ENCODE measurements at places on chromosomes 3 and 15. TPM values are rescaled to one million over a fixed set of nuclear protein-coding genes. Genes with fewer than 3 reads are reported as not detected.

ZBTB11 gene
- total RNA-seq: 15.7 TPM

- DNase-seq: no peak
Observed at GRCh38 chr3:69409831-69410230, 23.9 kb upstream of the FRMD4B start.

DNA sequence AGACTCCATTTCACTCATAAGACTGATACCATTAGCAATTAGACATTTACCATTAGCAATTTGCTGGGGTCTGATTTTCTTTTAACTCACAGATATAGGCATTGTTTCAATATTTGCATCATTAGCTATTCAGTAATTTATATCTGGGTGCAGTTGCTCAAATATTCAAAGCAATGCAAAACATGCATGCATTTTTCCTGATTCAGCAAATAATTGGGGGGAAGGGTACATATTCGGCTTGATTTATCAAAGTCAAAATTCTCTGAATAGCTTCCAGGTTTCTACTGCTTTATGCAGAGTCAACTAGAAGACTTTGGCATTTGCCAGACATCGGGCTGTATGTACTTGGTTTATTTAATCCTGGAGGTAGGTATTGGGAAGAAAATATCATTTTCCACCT, 315.6 kb upstream of the NR2F2 start:
- no peak for DNase-seq

DNA sequence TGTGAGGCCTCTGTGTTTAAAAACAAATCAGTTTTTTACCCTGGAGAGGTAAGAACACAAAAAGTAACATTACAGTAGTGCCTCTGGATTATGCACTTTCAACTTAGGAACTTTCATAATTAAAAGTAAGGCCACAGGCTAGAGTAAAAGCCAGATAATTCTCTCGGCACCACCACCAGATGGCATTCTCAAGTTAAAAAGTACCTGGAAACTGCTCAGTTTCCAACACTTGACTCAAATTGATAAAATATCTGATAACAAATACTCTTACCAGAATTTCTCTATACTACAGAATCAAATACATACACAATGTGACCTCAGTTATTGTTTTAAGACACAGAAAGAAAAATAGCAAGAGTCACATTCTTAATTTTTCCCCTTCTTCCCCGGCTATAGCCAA, 19.9 kb downstream of the SPICE1 start:
- DNase-seq: no peak
